Activated naive CD4-positive, alpha-beta T cell treated with anti-CD3 and anti-CD28 coated beads, Interleukin-2, amount 50 U/mL, for 72 hours (primary cell): ENCODE measurements at places on chromosomes 6 and 20. TPM values are rescaled to one million over a fixed set of nuclear protein-coding genes. Genes with fewer than 3 reads are reported as not detected.

DNA sequence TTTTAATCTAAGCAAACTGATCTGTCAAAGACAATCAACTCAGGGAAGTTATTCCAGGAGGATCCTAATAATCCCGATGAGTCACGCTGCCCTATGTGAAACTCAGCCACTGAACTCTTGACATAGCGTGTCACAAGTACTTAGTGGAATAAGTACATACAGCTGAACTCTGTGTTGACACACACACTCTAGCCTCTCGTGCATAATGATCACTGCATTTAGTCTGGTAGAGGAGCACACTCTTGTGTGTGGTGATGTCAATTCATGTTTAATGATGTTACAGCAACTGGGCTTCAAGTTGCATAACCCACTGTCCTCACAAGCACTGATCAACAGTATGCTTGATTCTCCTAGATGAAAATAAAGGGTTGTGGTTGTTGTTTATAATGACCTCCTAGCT is 148.3 kb downstream of the HACE1 start:
- DNase-seq, result no peak

DNA sequence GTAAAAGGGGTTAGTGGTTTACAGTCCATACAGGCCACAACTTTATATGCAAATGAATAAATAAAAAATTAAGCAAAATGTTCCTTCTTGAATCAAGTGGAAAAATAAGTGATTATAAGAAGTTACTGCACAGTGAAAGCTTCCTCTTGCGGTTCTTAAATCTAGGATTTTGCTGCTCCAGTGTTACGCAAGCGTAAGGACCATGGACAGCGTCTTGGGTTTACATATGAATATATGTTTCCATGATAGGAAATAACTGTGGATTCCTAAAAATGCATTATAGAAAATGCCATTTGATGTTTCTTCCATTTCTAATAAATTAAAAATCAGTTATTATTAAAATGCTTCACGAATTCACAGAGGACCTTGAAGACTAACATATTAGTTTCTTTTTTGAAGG is 176.6 kb upstream of the POU3F2 start:
- DNase-seq, result no peak

- no peak for DNase-seq
Observed at GRCh38 chr6:40440053-40440452, 147.1 kb downstream of the LRFN2 start.

DNA sequence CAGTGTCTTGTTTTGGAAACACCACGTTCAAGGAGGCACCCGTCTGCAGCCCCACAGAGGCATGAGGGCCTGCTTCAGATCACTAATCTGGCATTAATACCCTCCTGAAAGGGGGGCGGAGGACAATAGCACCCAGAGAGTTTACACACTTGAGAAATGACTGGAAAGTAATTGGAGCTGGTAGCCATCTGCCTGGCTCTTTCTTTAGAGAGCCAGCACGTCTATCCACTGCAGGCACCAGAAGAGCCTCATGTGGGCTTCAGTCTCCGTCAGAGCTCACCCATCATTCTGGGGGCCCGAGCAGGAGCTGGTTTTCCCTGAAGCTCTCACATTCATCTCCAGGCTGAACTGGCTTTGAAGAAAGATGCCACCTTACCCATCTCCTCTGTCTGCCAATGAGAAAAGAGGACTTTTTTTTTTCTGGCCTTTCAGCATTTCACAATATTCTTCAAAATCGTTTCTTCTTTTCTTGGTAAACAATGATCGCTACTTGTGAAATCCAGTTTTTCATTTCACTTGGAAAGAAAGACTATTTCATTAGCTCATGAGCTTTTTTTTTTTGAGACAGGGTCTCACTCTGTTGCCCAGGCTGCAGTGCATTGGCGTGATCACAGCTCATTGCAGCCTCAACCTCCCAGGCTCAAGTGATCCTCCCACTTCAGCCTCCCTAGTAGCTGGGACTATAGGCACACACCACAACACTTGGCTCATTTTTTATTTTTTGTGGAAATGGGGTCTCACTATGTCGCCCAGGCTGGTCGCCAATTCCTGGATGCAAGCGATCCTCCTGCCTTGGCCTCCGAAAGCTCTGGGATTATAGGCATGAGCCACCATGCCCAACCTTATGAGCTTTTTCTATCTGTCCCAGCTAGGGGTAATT is 124.7 kb upstream of the ZNF217 start:
- DNase-seq, result no peak

- DNase-seq, result no peak
Observed at GRCh38 chr6:137495703-137496336, 1.6 kb upstream of the OLIG3 start.

DNA sequence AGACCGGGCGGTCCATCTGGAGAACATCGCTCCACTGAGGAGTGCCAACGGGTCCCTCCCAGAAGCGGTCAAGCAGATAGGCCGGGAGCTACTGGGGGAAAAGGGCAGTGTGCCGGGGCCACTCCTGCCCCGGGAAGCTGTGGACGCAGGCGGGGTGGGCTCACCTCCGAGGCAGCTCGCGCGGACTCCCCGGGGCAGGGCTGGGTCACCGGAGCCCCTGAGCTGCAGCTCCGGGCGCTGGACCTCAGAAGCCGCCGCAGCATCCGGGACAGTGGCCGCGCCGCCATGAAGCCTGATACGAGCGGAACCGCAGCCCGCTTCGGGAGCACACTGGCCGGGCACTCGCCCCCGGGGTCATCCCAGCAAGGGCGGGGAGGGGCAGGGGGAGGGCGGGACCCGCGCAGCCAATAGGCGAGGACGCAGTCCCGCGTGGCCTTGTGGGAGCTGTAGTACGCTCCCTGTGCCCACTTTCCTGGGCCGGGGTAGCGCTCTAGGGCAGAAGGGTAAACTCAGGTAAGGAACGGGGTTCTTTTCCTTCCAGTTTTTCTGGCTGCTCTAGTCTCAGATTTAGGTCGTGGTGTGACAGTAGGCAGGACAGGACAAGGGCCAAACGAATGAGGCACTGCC is at the start of gene MOCS1:
TSS of gene MOCS1 (minus strand) at position 332 of the 627 bp plus-strand sequence. CDS start at position 287, 45 bp downstream.
- peak; percentile 46 for DNase-seq

GRCh38 chr6:1437553-1438406 is 48.4 kb downstream of the FOXF2 start:
- DNase-seq, result no peak

DNA sequence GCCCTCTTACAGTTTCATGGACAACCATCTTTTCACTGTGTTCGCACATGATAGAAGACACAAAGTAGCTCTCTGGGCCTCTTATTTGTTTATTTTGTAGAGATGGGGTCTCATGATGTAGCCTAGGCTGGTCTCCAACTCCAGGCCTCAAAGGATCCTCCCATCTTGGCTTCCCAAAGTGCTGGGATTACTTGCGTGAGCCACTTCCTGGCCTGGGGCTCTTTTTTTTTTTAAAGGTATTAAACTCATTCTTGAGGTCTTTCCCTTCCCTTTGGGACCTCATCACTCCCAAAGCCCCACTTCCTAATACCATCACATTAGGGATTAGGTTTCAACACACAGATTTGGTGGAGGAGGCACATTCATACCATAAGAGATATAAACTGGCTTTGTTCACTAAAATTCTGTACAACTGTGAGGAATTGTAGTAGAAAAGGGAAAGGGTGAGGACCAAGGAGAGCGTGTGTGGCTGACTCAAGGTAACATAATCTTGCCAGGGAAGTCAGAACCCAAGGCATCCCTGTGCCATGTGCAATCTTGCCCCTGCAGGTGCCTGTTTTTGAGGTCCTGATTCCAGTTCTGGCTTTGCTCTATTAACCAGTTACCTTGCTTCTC is 45.5 kb downstream of the EIF2S2 start:
- no peak for DNase-seq

DNA sequence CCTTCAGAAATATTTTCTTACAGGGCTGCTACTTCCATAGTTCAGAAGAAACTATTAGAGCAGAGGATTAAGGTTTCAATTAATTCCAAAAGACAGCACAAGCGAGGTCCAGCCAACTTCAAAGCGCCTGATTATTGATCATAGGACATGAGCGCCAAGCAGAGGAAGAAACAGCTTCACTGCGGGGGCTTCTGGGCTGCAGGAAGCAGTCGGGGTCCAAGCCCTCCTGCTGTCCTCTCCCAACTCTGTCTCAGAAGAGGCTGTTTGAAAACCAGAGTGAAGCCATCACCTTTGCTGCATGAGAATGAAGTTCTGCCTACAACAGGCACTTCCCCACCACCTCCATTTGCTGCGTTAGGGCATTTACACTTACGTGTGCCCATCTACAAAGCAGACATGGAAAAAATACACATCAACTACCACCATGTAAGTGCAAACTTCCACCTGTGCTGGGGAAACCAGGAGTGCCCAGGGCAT is 23.9 kb downstream of the SUMO4 start:
- no peak for DNase-seq

GRCh38 chr6:170445487-170445886 is 107.6 kb downstream of the PSMB1 start:
- DNase-seq, result no peak

Gene HTR1E
- not detected for total RNA-seq

Gene RBM12
- total RNA-seq, result 116 TPM

Gene OOEP
- total RNA-seq, result not detected

Gene C6orf58
- not detected for total RNA-seq

Gene HLA-DOB
- 3.8 TPM for total RNA-seq

Gene DSN1
- total RNA-seq, result 37.8 TPM

Gene KIFC1
- total RNA-seq, result 103 TPM
